ENCODE measurements at places on chromosomes 2 and 18.

DNA sequence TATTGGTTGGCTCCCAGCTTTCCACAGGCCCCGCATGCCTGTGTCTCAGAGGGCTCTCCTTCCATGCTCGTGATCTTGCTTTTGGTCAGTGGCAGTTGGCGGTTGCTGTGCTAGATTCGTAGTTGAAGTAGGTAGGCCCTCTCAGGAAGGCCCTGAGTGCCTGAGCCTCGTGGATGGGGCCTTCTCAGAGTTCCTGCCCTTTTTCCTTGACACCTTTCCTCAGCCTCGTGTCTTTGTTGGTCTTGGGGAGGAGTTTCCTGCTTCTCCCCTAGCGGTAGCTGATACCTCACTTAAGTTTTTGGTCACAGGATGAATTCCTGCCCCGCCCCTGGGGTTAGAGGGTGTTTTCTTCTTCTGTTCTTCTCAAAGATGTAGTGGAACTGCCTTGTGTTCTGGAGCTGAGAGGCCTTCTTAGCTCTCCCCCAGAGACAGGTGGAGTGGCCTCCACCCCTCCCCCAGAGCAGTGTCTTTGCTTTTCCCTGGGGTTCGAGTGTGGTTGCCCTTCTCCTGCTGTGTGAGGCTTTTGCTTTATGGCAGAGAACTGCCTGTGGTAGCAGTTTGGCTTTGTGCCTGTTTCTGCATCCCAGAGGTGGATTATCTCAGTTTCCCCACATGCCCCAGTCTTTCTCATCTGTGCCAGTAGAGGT, 94.8 kb downstream of the ZNF407 start:
- no peak for DNase-seq

DNA sequence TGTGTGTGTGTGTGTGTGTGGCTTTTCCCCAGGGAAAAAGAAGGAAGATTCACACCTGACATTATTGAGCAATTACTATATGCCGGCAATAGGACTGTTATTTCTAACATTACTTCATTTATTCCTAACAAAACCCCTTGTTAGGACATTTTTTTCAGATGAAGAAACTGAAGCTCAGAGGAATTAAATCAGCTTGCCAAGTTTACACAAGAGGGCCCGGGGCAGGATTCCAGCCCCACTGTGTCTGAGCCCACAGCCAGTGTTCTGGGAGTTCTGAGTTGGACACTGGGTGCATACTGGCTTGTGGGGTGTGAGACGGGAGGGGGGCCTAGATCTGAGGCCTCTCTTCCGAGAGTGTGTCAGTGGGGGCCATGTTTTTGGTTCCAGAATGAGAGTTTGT, 9.9 kb downstream of the TOGARAM2 start:
- DNase-seq = no peak

DNA sequence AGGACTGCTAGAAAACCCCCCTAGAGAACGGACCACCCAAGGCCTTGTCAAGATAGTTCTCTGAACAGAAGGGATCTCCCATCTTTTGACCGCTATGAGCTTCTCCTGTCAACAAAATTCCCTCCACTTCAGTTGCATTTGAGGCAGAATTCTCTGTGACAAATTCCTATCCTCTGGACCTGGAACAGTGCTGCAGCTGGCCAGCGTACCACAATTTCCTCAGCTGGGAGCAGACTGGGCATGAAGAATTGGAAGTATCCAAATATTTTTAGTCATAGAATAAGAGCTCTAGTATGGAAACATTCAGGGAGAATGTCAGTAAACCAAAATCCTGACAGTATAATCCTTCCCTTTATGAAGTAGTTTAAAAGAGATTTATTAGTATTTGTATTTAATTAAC, 147.1 kb upstream of the BOD1L2 start:
- no peak for DNase-seq

GRCh38 chr2:102335871-102336366, 19.7 kb upstream of the IL18R1 start:
- no peak for DNase-seq

DNA sequence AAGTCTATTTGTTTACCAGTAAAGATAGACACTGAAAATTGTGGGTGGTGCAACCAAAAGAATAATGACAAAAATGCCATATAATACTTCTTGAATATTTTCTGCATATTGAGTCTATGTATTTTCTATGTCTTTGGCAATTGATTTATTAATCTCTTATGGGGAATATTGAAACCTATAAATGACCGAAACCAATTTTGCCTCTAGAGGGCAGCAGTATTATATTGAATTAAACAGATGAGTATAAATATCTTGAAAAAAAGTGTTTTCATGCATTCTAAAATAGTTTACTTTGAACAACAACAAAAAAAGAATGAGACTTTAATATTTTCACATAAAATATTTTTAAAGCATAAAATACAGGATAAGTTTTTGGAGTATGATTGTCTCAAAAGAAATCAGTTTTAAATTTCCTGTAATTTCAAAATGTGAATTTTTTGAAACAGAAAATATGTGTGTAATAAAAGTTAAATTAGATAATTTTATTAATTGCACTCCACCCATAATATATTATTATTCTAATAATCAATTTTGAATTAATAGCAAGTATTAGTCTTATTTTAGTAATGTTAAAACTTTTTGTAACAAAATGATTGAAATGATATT, 49.9 kb upstream of the CALCRL start:
- no peak for DNase-seq

DNA sequence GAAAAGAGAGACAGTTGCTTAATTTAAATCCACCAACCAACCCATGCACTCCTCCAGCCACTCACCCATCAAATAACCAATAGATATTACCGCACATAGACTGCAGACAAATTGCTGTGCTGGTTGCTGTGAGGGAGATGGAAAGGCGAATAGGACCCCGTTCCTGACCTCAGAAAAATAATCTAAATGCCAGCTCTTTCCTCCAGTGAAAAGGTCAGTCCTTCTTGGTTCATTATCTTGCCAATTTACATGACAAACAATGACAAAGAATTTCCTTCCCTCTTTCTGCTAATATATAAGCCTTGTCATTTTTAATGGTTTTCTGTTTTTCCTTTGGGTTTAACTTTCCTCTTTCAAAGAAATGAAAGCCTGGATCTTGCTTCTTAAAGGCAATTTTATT, 61.6 kb downstream of the MEP1B start:
- DNase-seq = no peak

DNA sequence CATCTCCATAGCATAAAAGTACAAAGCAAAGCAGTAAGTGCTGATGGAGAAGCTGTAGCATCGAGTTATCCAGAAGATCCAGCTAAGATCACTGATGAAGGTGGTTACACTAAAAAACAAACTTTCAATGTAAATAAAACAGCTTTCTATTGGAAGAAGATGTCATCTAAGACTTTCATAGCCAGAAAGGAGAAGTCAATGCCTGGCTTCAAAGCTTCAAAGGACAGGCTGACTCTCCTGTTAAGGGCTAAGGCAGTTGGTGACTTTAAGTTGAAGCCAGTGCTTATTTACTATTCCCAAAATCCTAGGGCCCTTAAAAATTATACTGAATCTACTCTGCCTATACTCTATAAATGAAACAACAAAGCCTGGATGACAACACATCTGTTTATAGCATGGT, 44.0 kb downstream of the METTL8 start:
- no peak for DNase-seq

GRCh38 chr2:205698286-205699268, 16.3 kb downstream of the NRP2 start:
- no peak for DNase-seq

DNA sequence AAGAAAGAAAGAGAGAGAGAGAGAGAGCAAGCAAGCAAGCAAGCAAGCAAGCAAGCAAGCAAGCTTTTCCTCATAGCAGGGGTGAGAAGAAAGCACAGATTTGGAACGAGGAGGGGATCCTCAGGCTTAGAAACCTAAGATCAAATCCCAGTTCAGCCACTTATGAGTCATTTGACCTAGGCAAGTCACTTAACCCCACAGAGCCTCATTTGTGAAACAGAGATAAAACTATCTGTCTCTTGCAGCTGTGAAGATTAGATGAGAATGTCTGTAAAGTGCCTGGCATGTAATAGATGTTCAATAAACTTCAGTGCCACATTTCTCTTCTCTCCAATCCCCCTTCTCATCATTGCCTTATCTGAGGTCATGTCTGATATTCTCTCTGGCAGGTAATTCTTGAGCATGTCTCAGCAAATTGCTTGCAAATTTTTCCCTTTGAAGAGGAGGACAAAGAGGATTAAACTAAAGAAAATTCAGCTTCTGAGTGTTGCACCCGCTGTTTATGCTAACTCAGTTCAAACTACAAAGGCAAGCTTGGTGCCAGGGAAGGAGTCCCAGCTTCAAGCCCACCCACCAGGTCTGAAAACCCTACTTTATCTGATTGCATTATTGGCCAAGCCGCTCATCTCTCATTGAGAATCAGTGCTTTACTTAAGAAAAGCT, 20.3 kb downstream of the ALK start:
- no peak for DNase-seq

DNA sequence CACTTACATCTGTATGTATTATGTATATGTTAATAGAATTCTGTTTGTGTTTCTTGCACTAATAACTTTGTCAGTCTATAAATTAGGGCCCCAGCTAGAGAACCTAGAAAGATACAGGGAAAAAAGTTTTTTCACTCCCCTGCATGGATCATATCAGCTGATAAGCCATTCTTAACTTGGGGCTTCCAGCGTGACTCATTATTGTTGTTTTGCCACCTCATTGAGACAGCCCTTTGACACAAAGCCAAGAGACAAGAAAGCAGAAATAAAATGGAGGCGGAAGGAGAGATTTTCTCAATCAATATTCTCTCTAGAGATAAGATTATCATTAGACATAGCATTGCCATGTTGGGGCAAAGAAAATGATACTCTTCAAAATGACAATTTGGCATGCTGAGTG, 93.4 kb downstream of the AKAIN1 start:
- no peak for DNase-seq

- no peak for DNase-seq
Measured at GRCh38 chr2:217683106-217683870, 319.5 kb downstream of the TNS1 start.

- no peak for DNase-seq
Measured at GRCh38 chr2:10449486-10449831, 1.3 kb upstream of the ODC1 start.

- DNase-seq = no peak
Measured at GRCh38 chr2:1484131-1484884, 71.0 kb downstream of the TPO start.

- no peak for DNase-seq
Measured at GRCh38 chr18:12656605-12656937, 1.3 kb downstream of the SPIRE1 start.

- DNase-seq = no peak
Measured at GRCh38 chr18:49214706-49215105, 245.7 kb downstream of the DYM start.

GRCh38 chr2:176934131-176934530, 278.5 kb upstream of the HNRNPA3 start:
- DNase-seq = no peak

- no peak for DNase-seq
Measured at GRCh38 chr18:41655074-41655473, 300.0 kb upstream of the PIK3C3 start.

- DNase-seq = no peak
Measured at GRCh38 chr2:151905963-151906632, 77.9 kb upstream of the ARL5A start.

DNA sequence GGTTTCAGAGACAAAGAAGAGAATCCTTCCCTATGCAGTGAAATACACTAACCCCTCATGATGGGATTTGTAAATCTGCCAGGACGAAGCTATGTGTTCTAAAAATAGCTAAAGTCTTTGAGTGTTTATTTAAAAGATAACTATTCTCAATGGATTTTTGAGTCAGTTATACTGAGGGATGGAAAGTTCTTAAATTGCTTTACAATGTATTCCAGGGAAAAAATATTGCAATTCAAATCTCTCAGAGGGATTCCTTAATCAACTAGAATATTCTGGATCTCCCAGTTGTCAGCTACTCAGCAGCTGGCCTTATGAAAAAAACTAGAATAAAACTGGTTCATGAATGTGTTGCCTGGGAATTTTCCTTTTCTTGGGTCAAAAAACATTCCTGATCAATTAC, 312.4 kb downstream of the PLCL1 start:
- no peak for DNase-seq

- DNase-seq = no peak
Measured at GRCh38 chr2:182761903-182762302, 45.8 kb downstream of the DNAJC10 start.

GRCh38 chr2:106106622-106107508, 87.2 kb downstream of the UXS1 start:
- no peak for DNase-seq

GRCh38 chr2:238688193-238689153, 159.4 kb upstream of the TWIST2 start:
- DNase-seq = no peak

DNA sequence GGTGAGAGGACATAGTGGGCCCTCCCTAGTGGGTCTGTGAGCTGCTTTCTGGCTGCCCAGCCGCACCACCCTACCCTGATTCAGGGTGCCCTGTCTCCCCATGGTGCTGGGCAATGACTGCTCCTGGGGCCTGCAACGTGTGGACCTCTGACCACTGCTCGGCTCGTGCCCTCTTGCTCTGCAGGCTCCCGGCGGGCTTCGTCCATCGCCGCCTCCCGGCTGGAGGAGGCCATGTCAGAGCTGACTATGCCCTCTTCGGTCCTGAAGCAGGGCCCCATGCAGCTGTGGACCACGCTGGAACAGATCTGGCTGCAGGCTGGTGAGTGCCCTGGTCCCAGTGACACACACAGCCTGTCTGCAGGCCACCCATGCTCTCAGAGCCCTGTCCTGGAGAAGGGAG, 103.5 kb downstream of the STPG4 start:
- no peak for DNase-seq

- DNase-seq = no peak
Measured at GRCh38 chr2:136015699-136016098, 30.3 kb upstream of the DARS1 start.

GRCh38 chr2:53583583-53583982, 184.0 kb upstream of the CHAC2 start:
- no peak for DNase-seq

- no peak for DNase-seq
Measured at GRCh38 chr2:171669121-171669520, 18.1 kb upstream of the DYNC1I2 start.

DNA sequence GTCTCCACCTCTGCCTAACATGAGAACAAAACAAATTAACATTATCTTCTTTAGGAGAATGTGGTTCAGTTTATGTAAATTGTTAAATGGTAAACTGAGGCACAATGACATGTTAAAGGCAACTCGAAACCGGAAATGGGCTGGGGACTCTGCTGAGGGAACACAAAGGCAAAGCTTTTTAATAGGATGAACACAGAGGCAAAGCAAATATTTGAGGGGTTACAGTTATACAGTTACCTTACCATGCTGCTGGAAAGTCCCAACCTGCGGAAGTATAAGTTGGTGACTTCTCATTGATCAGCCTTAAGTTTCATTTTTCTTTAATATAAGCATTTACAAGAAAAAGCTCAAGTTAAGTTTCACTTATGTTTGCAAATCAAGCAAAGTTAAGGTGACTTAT, 195.0 kb downstream of the DLGAP1 start:
- no peak for DNase-seq
